ENCODE measurements at places on chromosomes 12 and 14.

- DNase-seq, result no peak
Observed at GRCh38 chr12:13103391-13104033, at the start of gene GSG1. Gene GSG1, minus strand, starts transcription at chr12:13103667. Its CDS starts 155 bp downstream, at chr12:13103512.

DNA sequence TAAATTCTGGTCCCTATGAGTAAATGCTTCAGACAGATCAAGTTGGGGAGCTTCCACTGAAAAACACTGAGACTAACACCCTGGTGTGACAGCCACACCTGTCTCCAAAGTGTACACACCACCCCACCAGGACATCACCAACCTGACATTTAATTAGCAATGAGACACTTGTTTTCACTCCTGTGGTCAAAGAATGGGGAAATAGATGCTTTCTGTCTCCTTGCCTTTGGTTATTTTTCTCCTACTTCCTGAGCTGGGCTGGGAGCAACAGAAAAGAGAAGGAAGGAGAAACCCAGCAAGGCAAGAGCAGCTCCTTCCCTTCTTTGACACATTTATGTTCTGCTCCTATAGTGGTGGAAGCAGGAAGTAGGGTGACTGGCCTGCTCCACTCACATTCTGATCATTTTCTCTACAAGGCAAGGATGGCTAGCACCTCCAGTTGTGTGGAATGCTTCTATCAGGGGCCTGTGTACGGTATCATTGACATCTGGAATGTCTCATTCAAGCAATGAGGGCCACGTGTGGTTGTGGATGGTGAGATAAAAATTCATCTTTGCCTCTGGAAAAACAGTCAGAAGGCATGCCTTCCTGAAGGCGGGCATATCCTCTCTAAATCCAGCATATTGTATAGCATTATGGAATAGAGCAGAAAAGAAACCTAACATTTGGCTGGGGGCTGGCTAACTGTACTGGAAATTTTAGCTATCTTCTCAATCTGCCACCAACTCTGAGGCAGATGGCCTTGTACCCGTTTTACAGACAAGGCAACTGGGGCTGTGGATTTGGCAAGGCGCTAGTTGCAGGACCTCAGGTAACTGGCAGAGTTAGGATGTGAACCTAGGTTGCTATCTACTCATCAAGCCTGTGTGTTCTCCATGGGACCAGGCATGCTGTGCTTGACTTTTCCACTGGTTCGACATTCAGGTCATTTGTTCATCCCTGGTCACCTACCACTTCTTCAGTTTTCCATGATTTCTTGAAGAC lies 24.8 kb upstream of the LGALS3 start:
- DNase-seq, result no peak

DNA sequence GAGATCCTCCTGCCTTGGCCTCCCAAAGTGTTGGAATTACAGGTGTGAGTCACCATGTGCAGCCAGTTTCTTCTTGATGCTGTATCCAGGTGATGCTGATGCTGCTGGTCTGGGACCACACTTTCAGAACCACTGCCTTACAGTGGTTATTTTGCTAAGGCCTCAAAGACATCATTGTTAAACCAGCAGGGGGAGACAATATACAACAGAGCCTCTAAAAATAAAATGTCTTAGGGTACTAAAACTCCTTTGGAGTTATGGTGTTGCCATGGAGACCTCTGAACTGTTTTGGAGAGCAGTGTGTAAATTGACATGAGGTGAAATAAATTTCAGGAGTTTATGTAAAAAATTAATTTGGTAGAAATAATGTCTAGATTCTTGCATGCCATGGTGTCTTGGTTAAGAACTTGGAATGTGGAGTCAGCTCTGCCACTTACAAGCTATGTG lies 1.1 kb upstream of the ARG2 start:
- DNase-seq, result peak; percentile 57

DNA sequence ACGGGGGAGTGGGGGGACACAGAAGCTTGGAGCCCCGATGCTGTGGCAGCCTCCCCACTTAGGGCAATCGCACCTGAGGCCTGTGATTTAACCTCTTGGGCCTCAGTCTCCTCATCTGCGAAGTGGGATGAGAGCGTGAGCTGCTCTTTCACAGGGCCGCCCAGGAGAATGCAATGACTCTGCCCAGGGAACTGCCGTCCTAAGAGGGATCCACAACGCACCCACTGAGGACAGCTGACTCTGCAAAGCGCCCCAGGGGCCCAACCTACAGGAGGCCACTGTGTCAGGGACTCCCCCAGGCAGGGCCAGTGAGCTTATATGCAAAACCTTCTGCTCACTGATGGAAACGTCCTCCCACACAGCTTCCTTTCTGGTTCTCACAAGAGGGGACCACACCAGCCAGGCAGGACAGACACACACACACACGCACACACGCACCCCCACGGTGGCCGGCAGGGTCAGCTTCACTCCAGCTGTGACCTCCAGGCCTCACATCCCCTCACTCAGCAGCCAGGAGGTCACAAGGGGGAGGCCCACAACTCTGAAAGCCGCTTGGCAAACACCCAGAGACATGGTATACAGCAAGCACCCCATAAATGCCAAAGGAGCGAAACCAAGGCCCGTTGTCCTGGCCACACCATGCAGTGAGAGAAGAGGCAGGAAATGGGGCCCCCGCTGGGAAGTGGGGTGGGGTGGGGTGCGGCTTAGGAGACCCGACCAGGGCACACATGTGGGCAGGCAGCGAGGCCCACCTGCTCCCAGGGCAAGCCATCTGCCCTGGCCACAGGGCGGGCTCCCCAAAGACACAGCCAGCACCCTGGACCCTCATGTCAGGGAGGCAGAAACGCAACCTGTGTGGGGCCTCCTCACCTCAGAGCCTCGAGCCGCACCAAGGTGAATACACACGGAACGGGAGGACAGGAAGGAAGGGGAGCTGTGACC lies 73.3 kb downstream of the NCOR2 start:
- DNase-seq, result no peak

DNA sequence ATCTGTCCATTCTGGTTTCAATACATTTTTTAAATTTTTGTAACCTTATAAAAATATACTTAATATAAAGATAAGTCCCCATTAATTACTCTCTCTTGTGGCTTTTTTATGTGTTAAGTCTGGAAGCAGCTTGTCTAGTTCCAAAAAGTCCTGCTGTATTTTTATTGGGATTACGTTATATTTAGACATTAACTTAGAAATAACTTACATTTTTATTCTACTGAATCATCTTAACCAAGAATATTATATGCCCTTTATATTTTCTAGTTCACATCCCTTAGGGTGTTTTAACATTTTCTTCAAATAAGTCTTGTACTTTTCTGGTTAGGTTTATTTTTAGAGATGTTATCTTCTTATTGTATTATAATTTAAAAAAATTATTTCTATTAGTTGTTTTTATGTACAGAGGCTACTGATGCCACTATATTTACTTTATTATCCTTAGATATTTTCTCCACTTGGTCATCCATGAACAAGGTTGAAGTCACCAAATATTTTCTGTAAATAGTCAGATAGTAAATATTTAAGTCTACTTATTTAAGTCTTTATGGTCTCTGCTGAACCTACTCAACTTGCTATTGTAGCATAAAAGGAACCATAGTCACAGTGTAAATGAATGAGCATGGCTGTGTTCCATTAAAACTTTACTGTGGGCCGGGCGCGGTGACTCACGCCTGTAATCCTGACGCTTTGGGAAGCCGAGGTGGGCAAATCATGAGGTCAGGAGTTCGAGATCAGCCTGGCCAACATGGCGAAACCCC lies 132.4 kb upstream of the NEDD1 start:
- no peak for DNase-seq

- DNase-seq, result no peak
Observed at GRCh38 chr14:31879661-31880348, 197.3 kb upstream of the ARHGAP5 start.
